ENCODE measurements at places on chromosomes 1 and 21.

GRCh38 chr1:91022518-91022929, 689 bp upstream of the ZNF644 start:
- DNase-seq: no peak

DNA sequence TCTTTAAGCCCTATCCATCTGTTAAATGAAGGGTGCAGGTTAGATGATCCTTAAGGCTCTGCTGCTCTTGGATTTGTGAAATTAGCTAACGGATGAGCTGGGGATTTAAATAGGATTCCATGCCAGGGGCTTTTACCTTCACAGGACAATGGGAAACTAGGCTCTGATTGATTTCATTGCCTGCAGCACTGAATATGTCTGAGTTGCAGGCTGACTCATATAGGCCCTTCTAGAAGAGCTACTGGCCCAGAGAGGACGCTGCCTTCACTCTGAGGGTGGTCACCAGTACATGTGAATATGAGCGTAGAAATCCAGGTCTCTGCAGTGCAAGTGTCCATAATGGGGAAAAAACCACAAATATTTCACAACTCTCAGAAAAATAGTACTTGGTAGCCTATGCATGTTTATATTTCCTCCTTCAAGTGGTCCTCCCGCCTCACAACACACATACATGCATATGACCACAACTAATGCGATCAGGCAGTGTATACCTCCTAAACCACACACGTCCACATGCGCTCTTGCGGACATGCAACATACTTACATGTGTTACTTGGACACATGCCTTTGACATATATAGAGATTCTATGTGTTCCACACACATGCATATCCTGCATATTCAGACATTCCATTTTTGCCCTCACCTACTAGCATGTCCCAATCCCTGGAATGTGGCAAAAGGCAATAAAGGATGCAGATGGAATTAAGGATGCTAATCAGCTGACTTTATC, 233.8 kb upstream of the JUN start:
- DNase-seq: no peak

DNA sequence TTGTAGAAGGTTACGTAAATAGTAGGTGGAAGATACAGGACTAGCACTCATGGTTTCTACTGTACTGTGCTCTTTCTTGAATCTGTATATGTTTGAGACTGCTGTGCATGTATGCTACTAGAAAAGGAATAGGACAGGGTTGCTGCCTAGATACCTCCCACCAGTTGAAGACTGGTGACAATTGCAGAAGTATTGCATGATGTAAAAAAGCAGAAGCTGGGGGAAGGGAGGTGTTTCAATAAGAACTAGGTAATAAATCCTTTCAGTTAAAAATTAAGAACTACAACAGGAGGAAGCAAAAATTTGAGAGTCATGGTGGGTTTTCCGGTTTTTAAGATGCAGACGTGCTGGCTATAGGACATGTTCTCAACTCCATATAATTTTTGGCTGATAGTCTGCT, 88.1 kb downstream of the CCDC30 start:
- DNase-seq: no peak

DNA sequence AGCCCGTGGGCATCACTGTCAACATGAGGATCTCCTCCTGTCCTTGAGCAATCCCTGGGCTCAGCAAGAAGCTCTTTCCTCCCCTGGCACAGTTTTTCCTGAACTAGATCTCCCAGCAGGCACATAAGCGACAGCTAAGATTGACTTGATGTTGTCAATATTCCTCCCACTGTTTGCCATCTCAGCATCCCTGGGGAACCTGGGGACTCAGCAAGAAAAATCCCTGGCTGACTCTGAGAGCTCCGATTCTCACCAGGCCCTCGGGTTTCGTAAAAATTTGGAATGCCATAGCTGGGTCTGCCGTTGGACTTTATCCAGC, 687.2 kb downstream of the MATN1 start:
- DNase-seq: no peak

- DNase-seq: no peak
These were observed 55.3 kb downstream of the C8B start for GRCh38 chr1:56910441-56910985.

GRCh38 chr1:193308438-193308837, 122.0 kb upstream of the B3GALT2 start:
- no peak for DNase-seq

DNA sequence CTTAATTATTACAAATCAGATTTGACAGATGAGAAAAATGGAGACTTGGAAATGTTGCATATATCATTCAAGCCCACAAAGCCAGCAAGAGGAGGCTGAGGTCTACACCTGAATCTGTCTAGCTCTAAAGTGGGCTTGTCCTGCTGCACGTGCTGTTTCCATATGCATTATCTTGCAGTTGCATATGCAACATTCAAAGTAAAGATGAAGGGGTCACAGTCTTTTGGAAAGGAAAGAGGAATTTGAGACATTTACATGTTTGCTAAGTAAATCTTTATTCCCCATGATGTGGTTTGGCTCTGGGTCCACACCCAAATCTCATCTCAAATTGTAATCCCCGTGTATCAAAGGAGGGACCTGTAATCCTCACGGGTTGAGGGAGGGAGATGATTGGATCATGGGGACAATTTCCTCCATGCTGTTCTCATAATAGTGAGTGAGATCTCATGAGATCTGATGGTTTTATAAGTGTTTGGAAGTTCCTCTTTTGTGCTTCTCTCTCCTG, 98.3 kb downstream of the BACH1 start:
- no peak for DNase-seq

DNA sequence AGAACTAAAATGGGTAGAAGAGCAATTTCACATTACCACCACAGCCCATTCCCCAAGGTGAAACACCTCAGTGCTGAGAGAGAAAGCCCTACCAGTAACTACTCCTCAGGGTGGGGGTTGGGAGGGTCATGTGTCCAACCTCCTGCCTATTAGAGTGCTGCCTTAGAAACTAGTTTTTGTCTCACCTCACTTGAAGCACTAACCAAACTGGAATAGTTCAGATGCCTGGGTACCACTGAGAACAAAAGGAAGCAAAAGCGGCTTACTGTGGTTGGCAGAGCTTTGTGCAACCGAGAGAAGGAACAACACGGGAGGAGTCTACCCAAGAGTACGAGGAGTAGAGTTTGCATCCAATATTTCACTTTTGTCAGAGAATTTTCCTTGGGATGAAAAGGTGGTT, 1207.5 kb upstream of the ADGRL2 start:
- DNase-seq: no peak

DNA sequence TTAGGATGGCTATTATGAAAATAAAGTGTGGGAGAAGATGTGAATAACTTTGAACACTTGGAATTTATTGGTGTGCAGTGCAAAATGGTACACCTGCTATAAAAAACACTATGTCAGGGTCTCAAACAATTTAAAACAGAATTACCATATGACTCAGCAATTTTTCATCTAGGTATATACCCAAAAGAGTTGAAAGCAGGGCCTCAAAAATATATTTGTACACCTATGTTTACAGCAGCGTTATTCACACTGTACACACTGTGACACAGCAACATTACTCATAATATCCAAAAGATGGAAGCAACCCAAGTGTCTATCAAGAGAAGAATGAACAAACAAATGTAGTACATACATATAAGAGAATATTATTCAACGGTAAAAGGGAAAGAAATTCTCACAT, 75.8 kb downstream of the SPATA6 start:
- DNase-seq: no peak

DNA sequence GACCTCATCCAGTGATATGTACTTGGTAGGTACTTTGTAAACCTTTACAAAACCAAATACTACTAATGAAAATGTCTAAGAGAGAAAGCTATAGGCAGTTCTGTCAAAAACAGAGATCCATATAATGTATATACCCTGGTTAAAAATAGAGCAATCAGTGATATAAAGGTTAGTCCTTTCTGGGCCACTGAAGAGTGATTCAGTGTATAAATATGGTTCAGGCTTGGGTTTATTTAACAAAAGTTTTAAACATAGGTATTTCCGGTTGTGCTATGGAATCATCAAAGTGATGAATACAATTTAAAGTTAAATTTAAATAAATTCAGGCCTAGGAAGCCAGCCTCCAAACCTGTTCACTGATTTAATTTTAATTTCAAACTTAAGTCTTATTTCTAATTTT, 108.4 kb upstream of the DMRTA2 start:
- DNase-seq: no peak

- DNase-seq: no peak
These were observed at the start of gene LENEP for GRCh38 chr1:154993572-154994268. Gene LENEP, plus strand, starts transcription at chr1:154993586. Its CDS starts 22 bp downstream, at chr1:154993608.

DNA sequence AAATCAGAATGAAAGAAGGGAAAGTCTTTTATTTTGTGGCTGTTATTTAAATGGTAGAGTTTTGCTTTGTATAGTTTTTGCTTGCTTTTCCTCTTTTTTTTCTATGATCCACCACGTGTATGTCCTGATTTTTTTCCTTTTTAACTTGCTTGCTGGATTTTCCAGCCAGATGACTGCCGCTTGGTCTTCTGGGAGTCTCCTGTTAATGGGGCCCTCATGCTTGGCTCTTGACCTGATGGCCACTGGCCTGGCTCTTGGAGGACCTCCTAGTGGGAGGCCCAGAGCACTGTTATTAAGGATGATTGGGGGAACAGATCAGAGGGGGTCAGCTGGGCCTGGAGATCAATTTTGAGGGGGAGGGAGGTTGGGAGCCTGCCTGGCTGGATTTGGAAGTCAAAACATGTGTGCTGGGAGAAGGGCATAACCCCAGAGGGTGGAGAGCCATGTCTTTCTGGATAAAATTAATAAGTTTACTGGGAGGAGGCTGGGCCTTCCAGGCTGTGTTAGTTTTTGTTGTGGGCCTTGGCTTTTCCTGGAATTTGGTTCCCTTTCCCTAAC, 1.2 kb downstream of the FGGY start:
- DNase-seq: no peak

DNA sequence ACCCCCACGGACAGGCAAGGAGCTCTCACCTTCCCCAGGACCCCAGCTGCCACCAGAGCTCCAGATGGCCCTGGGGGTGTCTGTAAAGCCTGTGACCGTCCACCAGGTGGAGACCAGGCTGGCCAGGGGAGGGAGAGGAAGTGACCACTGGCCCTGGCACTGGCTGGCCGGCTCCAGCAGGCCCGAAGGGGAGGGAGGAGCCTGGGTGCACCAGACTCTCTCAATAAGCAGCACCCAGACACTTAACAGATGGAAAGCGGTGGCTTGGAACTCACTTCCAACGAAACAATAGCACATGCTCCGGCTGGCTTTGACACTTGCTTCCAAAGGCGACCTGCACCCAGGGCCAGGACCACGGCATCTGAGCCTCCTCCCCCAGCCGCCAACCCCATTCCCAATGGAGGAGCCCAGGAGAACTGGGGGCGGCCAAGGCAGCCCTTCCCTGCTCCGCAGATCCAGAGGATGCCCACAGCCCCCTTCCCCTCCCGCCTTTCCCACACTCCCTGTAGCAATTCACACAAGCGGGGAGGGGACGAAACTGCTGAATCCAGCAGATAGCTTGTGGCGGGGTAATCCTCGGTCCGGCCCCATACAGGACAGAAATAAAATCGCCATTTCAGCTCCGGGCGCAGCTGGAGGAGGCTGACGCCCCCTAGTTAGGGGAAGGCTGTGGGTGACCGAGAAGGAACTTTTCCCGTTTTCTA, 742 bp upstream of the PDE9A start:
- DNase-seq: no peak

DNA sequence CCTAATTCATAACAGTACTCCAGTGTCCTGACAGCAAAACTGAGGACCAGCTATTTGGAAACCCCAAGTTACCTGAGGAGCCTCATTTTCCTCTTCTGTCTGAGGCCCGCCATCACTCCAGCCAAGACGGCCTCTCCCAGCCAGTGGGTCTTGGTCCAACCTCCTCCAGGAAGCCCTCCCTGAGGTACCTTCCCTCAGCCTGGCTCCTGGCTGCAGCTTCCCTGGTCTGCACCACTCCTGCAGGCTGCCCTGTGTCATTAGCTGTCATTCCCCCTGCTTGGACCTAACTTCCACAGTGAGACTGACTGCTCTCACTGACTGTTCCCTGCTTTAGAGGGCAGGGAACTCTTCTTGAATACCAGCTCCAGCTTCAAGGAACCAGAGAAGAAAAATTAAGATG, 33.0 kb downstream of the BCAR3 start:
- no peak for DNase-seq

- DNase-seq: no peak
These were observed 40.9 kb downstream of the DUSP10 start for GRCh38 chr1:221700948-221701347.

DNA sequence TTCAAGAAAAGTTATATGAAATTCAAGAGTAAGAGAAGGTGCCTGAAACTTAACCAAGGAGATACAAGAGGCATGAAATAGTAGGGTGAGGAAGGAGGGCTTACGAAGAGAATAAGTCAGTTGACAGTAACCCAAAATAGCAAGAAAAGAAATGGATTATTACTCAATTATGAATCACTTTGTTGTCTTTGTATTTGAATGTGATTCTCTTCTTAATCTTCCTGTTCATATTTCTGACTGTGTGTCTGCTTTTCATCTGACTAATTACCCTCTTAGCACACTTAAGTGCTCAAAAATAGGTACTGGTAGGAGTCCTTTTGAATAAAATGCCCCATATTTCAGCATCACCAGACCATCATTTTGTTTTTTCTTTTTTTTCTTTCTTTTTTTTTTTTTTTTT, 39.4 kb downstream of the GLMN start:
- DNase-seq: no peak

DNA sequence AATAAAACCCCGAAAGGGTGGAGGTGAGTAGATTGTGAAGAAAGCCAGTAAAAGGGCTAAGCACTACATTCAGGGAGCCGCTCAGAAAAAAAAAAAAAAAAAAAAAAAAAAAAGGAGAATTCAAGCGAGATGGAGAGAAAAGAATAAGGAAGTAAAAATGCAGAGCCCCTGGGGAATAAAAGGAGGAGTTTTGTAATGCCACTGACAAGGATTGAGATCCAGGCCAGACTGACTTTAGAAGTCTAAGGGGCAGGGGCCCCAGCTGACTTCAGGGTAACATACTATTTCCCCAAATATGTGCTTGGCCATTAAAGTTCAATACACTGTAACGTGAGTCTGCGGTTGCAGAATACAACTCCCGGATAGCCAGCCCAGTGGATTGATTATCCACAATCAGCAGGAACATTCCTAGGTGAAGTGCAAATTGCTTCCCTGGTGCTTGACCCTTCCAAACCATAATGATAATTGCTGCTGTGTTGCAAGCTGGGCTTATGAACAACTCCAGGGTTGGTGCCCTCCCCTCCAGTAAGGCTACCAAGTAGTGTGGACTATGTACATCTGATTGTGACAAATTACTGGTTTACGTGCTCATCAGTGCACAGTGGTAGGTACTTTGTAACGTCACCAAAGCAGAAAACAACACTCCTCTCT, 30.7 kb upstream of the RRP15 start:
- no peak for DNase-seq

Data from activated CD8-positive, alpha-beta memory T cell treated with anti-CD3 and anti-CD28 coated beads, Interleukin-2, amount 50 U/mL, for 4 hours (primary cell).